ENCODE measurements at places on chromosomes 13 and 19. TPM values are rescaled to one million over a fixed set of nuclear protein-coding genes. Genes with fewer than 3 reads are reported as not detected.

GRCh38 chr13:72005455-72005854, 138.5 kb upstream of the DACH1 start:
- DNase-seq, result no peak

DNA sequence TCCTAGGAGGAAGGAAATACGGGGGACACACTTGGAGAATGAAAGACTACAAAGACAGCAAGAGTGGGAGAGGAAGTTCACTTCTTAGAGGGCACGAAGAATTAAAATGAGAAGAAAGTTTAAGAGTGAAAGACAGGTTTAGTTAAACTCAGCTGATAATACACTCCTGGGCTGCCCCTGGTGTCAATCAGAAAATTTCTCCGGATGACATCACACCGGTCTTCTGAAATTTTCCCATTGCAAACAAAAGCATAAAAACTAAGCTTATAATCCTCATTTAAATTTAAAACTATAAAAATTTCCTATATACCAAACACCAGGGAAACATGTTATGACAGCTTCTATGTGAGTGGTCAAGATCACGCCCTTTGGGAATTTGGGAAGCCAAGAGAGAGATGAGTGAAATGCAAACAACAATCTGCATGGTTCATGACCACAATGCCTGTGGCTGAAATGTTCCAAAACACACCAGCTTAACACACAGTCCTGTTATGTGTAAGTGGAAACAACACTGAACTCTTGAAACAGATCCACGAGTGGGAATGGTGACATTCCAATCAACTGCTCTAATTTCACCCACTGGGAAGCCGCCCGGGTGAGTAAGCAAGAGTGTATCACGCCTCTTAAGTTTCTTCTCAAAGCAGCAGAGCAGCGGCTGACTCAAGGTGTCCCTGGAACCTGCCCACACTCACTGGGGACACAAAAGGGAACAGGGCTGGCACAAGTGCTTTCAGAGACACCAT, 49.0 kb downstream of the BRD4 start:
- DNase-seq, result no peak

DNA sequence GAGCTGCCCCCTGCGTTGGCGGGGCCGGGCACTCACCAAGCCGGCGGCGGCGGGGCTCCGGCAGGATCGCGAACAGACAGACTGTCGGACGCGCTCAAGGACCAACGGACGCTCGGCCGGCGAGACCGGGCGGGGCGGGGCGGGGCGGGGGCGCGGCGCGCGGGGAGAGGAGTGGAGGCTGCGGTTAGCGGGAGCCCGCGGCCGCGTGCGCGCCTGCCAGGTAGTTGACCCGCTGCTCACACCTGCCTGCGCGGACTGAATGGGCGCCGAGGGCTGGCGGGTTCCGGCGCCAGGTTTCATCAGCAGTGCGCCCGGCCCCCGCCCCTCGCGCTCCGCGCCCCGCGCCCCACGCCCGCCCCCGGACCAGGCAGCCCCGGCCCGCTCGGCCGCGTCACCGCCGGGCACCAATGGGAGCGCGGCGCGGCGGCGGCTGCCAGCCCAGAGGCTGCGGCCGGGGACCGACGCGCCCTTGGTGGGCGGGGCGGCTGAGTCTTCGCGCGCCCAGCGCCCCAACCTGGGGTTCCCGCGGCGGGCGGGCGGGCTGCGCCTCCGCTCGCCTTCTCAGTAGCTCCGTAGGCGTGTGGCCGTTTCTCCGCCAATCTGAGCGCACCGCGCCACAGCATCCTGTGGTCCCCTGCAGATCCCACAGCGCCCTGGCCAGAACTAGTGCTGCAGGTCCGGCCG, at the start of gene SLC7A1:
Gene SLC7A1, minus strand, starts transcription at position 309 of the 684 bp plus-strand sequence. CDS start 59,500 bp downstream, outside the sequence.
- peak; percentile 86 for DNase-seq

GRCh38 chr19:47210689-47211316, 20.2 kb downstream of the BBC3 start:
- peak; percentile 82 for DNase-seq

- DNase-seq, result no peak
Observed at GRCh38 chr19:51694318-51695085, 1.4 kb downstream of the SPACA6 start.

DNA sequence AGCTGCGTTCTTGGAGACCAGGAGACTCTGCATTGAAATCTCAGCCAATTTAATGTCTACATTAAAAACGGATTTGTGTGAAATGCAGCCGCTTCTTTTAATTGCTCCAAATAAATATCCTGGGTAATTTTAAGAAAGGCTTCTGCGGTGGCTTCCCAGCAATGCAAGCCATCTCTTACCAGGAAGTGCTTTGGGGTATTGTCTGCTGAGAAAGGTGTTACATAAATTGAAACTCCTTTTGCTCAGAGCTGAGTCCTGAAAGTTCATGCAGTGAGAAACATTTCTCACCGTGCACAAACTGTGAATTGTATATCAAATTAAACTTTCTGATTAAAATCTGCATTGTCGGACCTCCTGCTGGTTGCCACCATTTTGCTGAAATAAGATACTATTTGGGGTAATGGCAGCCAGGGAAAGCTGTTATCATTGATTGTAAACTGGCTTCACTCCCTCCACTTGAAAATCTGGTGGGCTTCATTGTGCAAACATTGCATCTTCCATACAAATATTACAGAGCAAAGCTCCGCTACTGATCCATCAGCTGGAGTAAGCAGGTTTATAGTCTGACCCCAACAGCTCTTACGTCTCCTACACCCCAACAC, 59.5 kb downstream of the ZIC5 start:
- no peak for DNase-seq

DNA sequence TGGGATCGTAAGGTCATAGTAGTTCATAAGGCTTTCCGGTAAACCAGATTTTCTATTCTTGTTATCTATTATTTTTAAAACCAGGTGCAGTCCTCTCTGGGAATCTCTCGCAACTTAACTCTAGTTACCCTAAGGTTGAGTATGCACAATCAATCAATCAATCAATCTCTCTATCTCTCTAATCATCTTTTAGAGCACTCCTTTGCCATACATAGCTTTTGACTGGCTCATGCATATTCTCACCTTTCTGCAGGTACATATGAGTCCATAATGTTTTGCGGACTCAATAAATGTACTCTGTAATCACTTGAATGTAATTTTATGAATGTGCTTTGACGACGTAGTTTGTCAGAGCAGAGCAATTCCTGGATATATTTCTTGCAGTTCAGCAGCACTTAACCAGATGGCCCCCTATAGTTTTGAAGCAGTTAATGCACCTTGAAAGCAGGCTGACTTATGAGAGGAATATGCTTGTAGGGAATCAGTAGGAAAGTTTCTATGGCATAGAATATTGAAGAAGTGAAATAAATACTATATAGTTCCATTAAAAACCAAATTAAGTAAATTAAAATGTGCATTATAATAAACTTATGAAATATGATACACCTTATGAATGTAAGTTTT, 524.7 kb downstream of the GPC5 start:
- DNase-seq, result no peak

DNA sequence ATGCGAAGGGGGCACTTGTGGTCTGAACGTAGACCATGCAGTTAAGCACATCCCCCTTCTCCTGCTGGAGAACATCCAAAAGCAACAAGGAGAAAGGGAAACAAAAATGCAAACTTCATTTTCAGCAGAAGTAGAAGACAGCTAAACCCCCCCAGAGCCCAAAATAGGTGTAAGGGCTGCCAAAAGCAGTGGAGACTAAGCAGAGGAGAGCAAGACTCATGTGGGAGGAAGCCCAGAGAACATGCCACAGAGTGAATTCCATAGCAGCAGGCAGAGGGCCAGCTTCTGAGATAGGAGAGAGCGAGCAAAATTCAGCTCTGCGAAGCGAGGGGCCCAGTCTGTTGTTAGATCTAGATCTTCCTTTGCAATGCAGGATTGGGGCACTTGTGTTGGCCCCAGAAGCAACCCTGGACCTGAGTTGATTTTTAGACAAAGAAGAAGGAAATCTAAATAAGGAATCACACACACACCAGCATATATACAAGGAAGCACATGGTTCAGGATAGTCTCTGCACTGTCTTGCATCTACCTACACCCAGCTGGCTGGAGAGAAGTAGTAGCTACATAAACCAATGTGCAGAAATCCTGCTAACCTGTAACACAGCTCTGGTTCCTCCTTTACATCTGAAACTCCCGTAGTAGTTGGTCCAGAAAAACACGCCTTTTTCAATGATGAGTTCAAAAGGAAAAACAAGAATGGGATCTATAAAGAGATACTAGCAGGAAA, 199.6 kb downstream of the SPRY2 start:
- DNase-seq, result no peak

GRCh38 chr13:85089186-85089585, 710.0 kb downstream of the SLITRK6 start:
- DNase-seq, result no peak

- DNase-seq, result no peak
Observed at GRCh38 chr19:32828139-32828538, 41.4 kb downstream of the SLC7A9 start.

CYP2F1 gene
- total RNA-seq, result not detected

APC2 gene
- total RNA-seq, result 0.13 TPM

SWSAP1 gene
- 2.1 TPM for total RNA-seq

PHLDB3 gene
- 26.2 TPM for total RNA-seq

CCDC122 gene
- 0.65 TPM for total RNA-seq

CALR3 gene
- not detected for total RNA-seq

CCNE1 gene
- total RNA-seq, result 30.2 TPM
